ENCODE measurements at places on chromosomes 11 and 22.

- DNase-seq = no peak
These were observed 7.7 kb upstream of the MN1 start for GRCh38 chr22:27809226-27809603.

- no peak for DNase-seq
These were observed 139.5 kb upstream of the GUCY1A2 start for GRCh38 chr11:107157809-107158187.

- no peak for DNase-seq
These were observed 31.1 kb downstream of the DKK3 start for GRCh38 chr11:11977206-11977938.

DNA sequence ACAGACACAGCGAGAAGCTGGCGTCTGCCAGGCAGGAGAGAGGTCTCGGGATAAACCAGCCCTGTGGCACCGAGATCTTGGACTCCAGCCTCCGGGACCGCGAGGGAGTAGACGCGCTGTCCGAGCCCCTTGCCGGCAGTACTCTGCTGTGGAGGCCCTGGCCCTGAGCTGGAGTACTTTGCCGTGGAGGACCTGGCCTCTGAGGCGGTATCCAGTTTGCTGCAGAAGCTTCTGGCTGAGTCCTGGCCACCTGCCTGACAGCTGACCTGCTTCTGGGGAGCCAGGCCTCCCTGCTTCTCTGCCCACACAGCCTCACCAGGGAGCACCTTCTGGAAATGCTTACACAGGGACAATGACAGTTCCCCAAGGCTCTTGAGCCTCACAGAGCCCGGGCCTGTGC, 31.6 kb upstream of the CARS1 start:
- DNase-seq = no peak

- DNase-seq = no peak
These were observed 2.8 kb upstream of the NDUFS8 start for GRCh38 chr11:68027667-68028066.

DNA sequence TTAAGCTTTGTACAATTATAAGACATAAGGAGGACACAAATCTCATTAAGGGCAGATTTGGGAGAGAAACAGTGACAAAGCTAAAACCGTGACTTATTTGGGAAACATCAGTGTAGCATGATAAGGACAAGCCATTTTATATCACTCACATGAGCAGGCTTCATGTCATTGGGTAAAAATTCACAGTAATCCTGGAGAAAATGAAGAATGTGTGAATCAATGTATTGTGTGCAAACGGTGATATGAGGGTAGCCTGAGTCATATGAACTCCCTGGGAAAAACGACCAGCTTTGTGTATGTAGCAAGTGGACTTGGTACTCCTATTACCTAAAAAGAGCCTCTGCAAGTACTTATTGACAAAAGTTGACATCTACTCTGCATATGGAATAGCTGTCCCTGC, 6.0 kb upstream of the TRIM34 start:
- DNase-seq = no peak

DNA sequence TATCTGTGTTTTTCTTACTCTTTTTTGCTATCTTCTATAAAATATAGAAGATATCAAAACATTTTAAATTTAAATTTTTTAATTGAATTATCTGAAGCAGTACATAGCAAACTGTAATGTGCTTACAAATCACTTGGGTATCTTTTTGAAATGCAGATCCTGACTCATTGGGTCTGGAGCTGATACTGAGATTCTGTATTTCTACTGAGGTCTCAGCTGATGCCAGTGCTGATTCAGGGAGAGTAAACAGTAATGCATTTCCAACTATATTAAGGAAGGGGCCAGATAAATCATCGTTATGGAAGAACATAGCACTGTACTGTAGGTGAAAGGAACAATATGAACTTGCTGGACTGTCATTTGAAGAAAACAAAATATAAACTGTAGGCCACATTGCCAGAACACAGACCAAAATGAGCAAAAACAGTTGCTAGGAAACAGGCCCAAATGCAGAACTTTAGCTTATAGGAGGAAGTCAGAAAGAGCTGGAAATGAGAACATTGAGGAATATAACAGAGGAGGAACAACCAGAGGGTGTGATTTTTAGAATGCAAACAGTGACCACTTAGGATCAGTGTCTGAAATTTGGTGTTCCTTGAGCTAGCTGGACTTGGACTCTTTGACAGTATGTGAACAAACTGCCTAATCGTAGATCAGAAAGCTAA, 3.3 kb downstream of the ARL14EP start:
- no peak for DNase-seq

DNA sequence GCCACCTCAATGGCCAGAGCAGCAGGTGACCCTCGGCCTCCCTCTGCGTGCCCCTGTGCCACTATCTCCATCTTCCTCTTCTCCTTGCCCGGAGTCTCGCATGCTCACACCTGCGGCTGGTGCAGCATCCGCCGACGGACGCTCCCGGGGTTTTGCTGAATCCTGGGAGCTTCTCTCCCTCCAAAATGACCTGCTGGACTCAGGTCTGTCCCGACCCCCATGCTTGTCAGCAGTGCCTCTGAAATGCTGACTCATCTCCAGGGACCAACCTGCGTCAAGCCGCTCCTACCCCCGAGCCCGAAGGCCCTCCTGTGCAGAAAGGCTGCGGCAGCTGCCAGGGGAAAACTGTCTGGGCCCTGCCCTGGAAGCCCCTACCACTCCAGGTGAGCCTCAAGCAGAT, 58.4 kb downstream of the CELSR1 start:
- DNase-seq = no peak

GRCh38 chr11:6894097-6894496, 1.8 kb upstream of the OR2D2 start:
- DNase-seq = no peak

- no peak for DNase-seq
These were observed 96.4 kb downstream of the PRMT3 start for GRCh38 chr11:20483931-20484330.

DNA sequence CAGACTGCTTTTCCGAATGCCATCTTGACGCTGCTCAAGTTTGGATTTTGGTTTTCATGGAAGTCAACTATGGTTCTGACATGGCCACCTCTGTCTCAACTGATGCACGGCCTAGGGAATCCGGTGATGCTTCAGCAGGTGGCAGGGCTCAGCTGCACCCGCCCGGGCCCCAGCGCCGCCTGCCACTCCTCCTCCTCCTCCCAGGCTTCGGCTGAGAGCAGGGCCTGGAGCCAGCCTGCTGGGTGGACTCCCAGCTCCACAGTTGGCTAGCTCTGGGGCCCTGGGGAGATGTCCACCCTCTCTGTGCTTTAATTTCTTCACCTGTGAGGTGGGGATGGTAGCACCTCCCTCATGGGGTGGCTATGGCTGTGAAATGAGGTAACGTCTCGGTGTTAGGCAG, 20.3 kb upstream of the NFAM1 start:
- no peak for DNase-seq

Data from activated CD4-positive, alpha-beta T cell treated with anti-CD3 and anti-CD28 coated beads, Interleukin-2, amount 50 U/mL, for 4 hours (primary cell).